CD4-positive, alpha-beta T cell treated with Interleukin-6 for 4 hours (primary cell): ENCODE measurements at places on chromosomes 3 and 15.

DNA sequence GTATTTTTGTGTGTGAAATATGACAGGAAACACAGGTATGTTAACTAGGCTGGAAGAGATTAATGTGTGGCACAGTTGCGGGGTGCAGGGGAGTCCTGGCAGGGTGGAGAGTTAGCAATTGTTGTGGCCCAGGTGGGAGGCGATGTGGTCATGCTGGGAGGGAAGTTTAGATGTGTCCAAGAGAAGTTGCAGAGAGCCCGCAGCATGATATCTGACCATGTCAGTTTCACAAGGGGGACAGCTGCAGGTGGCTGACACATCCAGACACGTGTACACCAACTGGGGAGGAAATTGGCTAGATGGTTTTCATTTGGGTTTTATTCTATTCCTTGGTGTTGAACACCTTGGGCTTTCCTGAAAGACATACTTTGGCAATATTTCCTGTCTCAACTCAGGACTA lies 172.8 kb upstream of the RGMA start:
- DNase-seq: no peak

GRCh38 chr3:49410846-49411534 lies 786 bp downstream of the RHOA start:
- DNase-seq: no peak

DNA sequence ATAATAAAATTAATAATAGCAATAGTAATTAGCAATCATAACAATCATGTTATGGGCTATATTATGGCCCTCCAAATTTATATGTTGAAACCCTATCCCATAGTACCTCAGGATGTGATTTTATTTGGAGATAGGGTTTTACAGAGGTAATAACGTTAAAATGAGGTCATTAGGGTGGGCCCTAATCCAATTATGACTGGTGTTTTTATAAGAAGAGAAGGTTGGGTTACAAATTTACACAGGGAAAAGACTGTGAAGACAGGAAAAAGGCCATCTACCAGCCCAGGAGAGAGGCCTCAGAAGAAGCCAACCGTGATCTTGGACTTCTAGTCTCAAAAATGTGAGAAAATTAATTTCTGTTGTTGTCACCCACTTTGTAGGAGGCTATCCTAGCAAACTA lies 353.1 kb downstream of the CHL1 start:
- DNase-seq: no peak

GRCh38 chr3:182041668-182042291 lies 330.1 kb downstream of the SOX2 start:
- no peak for DNase-seq

GRCh38 chr3:126159476-126159875 lies 20.9 kb downstream of the ALDH1L1 start:
- no peak for DNase-seq

DNA sequence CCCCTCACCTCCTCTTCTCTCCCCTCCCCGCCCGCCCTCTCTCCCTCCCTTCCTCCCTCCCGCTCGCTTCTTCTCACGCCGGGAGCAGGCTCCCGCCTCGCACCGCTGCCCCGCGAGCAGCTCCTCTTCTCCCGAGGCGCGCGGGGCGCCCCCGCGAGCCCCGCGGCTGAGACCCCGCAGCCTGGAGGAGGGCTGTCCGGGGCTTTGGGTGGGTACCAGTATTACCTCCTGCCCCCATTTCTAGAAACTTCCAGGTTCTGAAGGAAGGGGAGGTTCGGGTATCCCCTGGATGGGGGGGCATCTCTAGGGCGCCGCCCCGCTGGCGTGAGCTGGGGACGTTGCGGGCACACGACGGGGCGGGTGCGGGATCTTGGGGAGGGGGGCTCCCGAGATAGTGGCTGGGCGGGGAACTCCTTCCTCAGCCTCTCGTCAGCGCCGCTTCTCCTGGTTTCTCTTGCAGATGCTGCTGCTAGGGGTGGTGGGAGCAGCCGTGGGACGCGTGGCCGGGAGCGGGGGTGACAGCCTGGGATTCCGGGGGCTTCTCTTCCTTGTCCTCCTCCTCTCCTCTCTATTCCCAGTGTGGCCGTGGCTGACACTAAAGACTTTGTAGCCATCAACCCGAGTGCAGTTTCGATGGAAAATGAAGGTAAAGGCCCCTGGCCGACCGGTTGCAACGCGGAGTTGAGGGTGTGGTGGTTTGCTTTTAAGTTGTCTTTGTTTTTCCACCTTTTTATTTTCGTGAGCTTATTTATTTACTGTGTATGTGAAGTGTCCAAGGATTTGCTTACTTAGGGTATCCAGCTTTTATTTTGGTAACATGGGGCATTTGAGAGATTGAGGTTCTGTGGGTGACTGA lies 474 bp downstream of the ATP2C1 start:
- peak; percentile 55 for DNase-seq

DNA sequence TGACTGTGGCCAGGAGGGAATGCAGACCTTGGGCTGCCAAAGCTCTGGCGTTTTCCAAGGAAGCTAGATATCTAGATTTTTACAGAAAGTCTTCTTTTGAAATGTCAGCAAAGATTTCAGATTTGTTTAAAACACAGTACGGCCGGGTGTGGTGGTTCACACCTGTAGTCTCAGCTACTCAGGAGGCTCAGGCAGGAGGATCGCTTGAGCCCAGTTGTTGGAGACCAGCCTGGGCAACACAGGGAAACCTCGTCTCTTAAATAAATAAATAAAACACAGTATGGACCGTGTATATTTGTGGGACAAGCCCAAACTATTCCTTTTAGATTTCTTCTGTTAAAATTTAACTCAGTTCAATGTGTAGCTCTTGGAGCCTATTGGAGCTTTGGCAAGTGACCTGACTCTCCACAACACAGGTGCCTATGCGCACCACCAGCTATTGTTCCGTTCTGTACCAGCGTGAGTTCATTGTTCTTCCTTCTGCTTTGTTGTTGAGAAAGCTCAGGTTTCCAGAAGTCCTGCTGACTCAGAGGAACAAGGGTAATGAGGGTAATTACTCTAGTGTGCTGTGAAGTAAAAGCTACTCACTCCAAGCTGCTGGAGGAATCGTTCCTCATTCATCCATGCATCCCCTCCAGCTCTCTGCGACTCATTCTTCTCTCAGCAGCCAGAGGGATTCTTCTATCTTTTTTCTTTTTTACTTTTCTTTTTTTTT lies 73.1 kb upstream of the SLC6A6 start:
- DNase-seq: no peak

DNA sequence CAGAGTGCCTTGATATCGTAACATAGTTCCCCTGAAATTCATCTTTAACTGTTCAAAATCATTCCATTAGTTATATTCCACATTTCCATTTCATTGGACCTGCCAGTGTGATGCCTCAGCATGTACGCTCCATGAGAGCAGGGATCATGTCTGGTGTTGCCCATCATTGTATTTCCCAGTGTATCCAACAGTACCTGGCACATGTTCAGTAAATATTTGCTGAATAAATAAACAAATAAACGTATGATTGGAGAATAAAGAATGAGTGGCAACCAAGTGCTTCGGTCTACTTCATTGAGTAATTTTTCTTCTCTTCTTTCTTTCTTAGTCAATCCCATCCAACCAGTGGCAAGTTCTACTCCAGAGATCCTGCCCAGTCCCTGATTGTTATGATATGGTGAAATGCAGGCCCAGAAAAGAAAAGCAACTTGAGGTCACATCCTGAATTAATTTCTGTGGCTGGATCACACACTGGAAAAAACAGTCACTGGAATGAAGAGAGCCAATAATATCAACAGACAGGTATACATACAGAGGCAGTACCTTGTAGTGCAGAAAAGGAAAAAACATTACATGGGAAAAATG lies 101.2 kb downstream of the PLCH1 start:
- DNase-seq: no peak

- no peak for DNase-seq
Measured at GRCh38 chr3:16869261-16870005, 15.3 kb upstream of the PLCL2 start.

DNA sequence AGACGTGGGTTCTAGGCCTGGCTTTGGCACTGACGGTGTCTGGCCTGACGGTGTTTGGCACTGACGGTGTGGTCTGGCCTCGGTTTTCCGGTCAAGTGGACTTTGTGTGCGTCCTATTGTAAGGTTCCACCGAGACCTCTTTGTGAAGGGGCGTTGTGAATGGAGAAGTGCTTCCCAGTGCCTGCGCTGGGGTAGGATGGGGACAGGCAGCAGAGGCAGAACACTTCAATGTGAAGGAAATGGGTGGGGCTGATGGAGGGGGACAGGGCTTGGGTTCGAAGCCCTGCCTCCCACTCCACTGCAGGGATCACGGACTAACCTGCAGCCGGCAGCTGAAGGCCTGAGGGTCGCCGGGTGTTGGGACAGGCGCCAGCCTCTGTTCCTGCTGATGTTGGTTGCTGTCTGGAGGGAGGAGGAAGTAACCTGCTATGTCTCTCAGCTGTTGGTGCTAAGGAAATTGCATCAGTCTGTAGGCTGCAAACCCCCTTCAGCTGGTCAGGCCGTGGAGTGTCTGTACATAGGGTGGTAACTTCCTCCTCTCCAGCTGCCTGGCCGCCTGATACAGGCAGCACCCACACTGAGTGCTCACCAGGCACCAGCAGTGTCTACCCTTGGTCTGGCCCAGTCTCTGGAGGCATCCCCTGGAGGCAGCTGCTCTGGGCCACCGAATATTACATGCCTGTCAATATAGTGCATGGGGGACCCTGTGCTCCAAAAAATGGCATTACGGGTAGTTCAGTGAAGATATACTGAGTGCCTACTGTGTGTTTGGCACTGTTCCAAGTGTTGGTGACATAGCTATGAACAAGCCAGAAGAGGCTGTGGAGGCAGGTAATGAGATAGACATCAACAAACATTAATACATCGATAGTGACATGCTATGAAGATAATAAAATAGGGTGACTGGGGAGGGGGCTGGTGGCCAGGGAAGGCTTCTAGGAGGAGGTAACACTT lies 1.1 kb downstream of the TM6SF1 start:
- no peak for DNase-seq

- DNase-seq: no peak
Measured at GRCh38 chr3:15612001-15612400, 10.5 kb downstream of the BTD start.

GRCh38 chr3:107411056-107411455 lies 33.8 kb downstream of the CCDC54 start:
- no peak for DNase-seq

- no peak for DNase-seq
Measured at GRCh38 chr15:73515527-73515926, 72.6 kb downstream of the REC114 start.

GRCh38 chr15:41554343-41554742 lies 4.7 kb upstream of the TYRO3 start:
- no peak for DNase-seq

- no peak for DNase-seq
Measured at GRCh38 chr15:68366314-68366713, 65.6 kb downstream of the ITGA11 start.

DNA sequence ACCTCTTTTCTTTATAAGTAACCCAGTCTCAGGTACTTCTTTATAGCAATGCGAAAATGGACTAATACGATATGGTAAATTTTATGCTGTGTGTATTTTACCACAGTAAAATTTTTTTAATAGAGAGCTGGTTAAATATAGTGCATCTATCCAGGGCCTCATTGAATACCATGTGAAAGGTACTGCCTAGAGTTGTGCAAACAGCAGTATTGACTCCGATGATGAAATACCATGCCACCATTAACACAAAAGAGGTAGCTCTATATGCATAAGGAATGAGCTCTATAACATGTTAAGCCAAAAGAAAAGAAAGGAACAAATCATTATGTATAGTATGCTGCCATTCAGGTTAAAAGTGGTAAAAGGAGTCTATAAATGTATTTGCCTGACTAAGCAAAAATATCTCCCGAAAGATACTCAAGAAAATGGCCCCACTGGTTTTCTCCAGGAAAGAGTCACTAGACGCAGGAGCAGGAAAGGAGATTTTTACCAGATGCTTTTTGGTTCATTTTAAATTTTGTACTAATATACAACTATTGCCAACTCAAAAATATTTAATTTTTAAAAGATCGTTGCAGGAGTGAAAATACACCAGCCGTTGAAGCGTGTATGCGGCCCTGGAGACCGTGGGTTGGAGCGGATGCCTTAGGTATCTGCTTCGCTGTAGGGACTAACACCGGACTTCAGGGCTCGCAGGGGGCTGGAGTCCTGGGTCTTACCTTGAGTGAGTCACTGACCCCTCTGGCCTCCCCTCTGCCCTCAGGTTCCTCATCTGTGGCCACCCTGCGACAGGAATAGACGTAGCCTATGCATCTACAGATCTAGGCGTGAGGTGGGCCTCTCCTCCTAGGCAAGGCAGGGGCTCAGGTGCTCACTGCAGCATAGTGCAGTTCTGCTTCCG lies 120.1 kb downstream of the CHSY1 start:
- no peak for DNase-seq

- no peak for DNase-seq
Measured at GRCh38 chr3:53163444-53164387, 2.7 kb downstream of the PRKCD start.

GRCh38 chr15:70164156-70164900 lies 66.6 kb upstream of the TLE3 start:
- DNase-seq: no peak
